AG20443 (cell line): ENCODE measurements at places on chromosomes 7 and 10.
A peak's percentile ranks its signal among the peaks of the same experiment; 100 is the strongest.

DNA sequence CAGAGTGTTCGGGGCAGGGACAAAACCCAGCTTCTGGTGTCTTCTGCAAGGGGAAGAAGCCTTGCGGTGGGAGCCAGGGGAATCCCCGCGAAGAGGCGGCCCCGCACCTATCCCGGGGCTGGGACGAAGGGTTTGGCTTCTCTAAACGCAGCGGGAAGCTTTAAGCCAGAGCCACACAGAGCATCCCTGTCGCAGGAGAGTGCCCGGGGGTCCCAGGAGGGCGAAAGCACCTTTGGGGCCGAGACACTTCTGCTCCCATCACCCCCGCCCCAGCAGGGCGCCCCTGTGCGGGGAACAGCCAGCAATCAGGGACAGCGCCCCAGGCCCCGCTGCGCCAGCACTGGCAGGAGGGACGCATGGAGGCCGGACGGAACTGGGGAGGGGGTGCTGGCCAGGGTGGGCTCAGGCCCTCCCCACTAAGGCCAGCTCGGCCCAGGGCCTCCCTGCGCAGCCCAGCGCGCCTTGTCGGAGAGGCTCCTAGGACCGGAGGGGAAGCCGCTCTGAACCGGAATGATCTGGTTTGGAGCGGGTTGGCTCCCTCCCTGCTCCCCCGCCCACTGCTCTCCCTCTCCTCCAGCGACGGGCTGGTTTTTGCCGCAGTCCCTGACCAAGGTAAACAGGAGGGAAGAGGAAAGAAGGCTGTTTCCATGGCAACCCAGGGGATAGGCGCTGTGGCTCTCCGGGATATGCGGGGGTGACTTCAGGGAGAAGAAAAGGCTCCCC lies 63.9 kb downstream of the TMEM209 start:
- peak; percentile 84 for DNase-seq

DNA sequence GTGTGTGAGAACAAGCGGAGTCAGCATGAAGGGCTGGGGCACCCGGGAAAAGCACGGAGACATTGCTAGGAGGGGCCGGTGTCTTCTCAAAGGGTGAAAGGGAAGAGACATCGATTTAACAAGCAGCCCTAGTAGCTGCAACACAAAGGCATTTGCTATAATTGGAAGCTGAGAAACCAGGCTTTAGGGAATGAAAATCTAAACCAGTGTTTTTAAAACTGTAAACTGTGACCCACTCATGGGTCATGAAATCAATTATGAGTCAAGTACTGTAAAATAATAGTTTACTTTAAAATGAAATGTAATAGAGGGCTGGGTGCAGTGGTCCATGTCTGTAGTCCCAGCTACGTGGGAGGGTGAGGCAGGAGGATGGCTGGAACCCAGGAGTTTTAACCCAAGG lies 128.7 kb upstream of the RHEB start:
- DNase-seq, result no peak

GRCh38 chr7:35694161-35694783 lies 663 bp downstream of the HERPUD2 start:
- peak; percentile 47 for DNase-seq

GRCh38 chr10:3118641-3119091 lies 51.3 kb downstream of the PFKP start:
- no peak for DNase-seq

DNA sequence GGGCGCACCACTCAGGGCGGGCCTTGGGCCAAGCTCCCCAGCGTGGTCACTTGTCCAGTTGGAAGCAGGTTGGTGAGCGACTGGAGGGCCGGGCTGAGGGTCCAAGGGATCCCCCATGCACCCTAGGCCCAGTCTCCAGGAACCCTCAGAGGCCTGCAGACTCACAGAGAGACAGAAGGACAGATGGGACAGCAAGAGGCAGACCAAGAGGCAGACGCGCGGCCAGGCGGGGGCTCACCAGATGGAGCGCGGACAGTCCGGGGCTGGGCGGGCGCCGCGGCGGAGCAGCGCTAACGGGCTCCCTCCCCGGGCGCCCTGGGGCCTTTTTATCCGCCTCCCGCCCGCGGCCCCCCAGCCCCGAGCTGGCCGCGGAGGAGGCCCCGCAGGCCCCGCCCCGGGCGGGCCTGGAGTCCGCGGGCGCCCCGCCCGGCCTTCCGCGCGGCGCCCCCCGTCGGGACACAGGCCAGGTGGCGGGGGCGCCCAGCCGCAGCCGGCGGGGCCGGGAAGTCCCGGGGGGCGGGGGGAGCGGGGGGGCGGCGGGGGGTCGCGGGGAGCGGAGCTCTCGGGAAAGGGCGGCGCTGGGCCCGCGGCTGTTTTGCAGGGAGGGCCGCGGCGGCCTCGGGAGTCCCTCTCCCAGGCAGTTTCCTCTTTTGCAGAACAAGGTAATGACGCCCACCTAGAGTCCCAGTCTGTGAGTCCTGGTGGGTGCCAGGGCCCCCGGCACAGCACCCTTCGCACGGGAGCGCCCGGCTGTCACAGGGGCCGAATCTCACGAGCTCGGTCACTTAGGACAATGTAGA lies at the start of gene LOXL4:
Gene LOXL4, minus strand, starts transcription at position 301 of the 800 bp plus-strand sequence. CDS start 5,175 bp downstream, outside the sequence.
- DNase-seq, result peak; percentile 91

DNA sequence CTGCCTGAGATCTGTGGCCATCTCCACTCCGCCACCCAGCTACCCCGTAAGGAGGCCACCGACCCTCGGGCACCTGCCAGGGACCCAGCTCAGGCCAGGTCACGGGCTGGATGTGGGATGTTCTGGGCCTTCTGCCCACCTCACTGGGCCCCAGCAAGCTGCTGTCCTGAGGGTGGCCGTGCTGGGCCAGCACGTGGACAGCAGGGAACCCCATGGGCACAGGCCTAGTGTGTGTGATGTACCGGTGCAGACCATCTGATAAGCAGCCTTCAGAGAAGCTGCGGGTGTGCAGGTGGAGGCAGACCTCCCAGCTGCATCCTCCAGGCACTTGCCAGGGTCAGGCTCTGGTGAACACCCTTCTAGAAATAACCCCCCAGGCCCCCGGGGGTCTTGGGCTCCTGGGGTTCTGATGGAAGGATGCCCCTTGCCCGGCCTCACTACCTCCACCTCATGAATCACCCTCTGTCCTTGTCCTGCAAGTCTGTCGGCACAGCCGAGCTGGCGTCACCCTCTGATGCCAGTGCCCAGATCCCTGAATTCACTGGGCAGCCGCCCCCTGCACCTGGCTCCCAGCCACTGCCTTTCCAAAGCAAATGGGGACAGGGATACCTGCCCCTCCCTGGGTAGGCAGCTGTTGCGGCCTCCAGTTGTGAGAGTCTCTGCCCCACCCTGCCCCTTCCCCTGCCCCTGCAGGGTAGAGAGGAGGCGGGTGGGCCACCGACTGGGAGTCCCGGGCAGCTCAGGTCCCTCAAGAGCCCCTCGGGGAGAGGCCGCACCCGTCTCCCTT lies 139.8 kb downstream of the FAM53B start:
- no peak for DNase-seq

DNA sequence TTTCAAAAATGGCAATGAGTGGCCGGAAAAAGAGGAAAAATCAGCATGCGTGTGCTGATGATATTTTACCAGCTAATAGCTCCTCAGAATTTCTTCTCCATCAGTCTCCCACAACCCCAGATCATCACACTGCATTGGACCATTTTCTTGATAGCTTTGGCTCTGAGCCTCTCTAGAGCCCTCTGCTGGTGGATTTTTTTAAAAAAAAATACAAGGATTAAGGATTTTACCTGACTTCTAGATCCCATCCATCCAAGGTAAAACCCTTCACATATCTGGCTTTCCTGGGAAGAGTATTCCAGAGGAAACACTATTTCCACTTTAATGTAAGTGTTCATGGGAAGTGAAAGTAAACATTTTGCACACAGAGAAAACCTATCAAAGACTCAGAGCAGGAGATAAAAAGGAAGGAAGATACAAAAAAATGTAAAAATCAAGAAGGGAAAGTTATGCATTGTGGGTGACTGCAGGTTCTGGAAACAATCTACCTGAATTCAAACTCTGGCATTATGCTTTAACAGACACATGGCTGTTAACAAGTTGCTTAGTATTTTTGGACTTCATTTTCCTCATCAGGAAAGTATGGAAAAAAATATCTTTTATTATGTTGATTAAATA lies 380.9 kb downstream of the LRRTM3 start:
- peak; percentile 8 for DNase-seq

GRCh38 chr7:105756367-105756766 lies 120.0 kb downstream of the ATXN7L1 start:
- DNase-seq, result no peak

DNA sequence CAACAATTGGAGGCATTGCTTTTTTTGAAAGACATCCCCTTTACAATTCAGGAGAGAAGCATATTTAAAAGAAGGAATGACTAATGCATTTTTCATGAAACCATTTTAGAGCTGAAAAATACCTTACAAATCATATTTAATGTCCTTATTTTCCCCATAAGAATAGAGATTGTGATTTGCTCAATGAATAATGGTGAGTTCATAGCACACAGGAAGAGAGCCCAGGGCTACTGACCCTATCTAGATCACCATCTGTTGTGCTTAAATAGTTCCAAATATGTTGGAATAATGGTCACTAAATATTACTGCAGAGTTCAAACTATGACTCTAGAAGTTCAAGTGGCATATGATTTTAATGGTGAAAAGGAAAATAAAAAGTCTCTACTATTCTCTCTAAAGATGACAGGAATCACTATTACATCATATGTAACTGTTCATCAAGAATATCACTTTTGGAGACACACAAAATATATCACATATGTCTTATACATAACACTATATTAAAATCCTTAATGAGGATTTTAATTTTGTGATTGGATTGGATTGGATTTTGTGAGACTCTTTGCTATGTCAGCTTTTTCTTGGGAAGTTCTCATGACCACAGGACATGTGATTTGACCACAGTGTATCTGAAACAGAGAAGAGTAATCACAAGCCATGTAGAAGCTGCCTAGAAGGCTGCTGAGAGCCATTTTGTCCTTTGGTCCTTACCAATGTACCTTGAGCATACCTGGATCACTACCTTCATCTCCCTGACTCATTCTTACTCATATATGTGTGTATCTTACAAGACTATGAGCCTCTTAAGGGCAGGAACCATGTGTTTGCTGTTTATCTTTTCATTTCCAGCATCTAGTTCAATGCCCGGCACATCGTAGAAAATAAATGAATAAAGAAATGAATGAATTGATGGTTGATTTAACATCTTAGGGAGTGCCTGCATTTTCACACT lies 26.4 kb downstream of the SLC16A9 start:
- no peak for DNase-seq

DNA sequence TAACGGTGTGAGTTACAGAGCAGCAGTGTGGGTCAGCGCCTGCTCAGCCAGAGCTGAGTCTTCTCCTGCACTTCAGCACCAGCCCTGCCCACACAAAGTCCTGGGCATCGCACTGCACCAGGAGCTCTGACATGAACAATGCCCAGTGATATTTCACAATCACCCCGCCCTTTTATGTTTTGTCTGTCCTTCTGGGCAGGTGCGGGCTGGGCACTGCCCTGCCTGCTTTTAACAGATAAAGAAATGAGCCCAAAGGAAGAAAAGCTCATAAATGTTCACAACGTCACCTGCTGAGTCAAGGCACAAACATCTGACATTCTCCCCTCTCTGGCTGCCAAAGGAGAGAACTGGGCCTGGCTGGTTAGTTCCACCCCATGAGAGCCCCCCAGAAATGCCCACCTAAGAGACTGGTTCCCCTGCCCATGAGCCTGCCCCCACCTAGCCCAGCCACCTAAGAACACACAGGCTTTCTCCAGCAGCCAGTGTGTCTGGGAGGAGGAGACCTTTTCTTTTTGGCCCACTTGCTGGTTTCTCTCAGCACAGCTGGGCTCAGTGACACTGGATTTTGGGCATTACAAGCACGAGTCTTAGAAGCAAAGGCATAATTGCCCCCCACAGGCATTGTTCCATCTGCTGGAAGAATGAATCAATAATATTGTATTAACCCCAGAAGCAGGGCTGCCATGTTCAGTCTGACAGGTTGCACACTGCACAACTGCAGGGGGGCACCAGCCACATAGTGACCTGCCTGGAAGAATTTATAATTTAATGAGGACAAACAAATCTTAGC lies 22.3 kb downstream of the CALML3 start:
- peak; percentile 40 for DNase-seq

DNA sequence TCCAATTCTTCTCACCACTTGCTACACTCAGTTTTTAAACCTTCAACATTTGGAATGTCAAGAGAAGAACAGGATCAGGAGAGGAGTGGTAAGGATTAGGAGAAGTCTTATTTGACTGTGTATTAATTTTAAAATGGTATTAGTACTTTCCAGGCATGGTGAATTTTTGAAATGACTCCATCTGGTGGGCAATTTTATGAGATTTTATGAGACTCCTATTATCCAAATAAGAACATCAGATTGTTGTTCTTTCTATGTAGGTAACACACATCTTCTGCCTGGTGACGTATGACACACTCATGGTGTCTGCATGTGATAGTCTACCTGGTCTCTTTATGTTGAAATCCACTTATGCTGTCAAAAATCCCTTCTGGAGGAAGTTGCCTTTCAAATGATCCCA lies 51.0 kb downstream of the SLC13A1 start:
- no peak for DNase-seq

DNA sequence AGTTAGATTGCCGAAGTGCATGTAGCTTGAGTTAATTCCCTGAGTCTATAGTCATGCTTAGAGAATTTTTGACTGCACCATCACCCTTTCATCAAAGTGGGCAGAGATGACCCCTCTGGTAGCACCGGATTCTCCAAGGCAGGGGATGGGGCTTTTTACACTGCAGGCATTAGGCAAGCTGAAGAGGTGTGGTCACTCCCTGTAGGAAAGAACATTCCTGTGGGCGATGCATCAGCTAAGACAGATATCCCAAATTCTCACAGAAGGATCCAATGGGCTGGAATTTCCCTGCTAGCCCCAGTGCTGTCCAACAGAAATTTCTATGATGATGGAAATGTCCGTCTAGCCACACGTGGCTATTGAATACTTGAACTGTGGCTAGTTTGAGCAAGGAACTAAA lies 118.2 kb downstream of the ADAM12 start:
- DNase-seq, result peak; percentile 75

DNA sequence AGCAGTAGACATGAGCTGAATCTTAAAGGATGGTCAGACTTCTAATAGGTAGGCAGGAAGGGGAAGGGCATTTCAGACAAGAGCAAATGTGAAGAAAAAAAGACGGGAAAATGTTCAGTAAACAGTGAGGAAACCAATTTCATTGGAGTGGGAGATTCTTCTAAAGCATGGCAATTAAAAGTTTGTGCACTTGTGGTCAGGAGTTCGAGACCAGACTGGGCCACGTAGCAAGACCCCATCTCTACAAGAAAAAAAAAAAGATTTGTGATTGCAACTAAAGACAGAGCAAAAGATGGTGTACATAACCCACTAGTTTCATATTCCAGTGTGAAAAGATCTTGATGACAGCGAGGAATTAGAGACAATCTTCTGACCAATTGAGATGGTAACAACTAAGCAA lies 41.7 kb downstream of the CCDC71L start:
- no peak for DNase-seq

GRCh38 chr7:422191-422885 lies 97.3 kb downstream of the PDGFA start:
- no peak for DNase-seq

DNA sequence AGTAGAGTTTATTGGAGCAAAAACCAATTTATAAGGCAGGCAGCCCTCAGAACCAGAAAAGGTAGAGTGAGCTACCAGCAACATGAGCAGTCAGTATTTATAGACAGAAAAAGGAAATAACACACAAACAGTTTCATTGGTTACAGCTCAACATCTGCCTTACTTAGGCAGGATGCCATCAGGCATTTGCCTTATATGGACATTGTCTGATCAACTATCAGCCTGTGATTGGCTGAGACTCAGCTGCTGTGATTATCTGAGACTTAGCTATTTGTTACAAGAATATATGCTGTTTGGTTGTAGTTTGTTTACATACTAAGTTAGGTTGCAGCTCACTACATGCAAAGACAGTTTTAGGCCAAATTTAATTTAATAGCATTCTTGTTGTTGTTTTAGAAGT lies 60.4 kb upstream of the CDK1 start:
- no peak for DNase-seq
